ENCODE measurements at places on chromosomes 4 and X.

DNA sequence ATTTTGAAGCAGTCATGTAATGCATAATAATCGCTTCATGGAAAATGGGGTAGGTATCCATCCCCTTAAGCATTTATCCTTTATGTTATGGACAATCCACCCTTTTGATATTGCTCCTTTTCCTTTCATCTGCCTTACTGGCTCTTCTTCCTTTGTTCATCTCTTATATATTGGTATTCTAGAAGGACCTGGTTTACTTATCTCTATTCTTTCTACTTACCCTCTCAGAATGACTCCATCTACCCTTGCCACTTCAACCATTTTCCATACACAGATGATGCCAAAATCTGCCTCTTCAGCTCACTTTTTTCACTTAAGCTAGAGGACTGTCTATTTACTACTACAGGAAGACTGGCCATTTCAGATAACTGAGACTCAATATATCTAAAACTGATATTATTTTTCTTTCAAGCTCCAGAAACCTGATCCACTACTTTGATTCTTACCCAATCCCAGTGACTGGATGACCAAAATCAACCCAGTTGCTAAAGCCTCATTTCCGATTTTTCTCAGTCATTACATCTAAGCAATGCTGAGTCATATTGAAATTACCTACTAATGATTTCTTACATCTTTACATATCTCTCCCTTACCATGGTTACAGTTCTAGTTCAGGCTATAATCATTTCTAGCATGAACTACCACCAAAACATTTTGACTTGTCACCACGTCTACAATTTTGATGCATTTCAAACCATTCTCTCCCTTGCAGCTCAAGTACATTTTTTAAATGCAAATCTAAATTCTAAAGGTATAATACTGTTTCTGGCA is 93.7 kb downstream of the FAAH2 start:
- no peak for DNase-seq

DNA sequence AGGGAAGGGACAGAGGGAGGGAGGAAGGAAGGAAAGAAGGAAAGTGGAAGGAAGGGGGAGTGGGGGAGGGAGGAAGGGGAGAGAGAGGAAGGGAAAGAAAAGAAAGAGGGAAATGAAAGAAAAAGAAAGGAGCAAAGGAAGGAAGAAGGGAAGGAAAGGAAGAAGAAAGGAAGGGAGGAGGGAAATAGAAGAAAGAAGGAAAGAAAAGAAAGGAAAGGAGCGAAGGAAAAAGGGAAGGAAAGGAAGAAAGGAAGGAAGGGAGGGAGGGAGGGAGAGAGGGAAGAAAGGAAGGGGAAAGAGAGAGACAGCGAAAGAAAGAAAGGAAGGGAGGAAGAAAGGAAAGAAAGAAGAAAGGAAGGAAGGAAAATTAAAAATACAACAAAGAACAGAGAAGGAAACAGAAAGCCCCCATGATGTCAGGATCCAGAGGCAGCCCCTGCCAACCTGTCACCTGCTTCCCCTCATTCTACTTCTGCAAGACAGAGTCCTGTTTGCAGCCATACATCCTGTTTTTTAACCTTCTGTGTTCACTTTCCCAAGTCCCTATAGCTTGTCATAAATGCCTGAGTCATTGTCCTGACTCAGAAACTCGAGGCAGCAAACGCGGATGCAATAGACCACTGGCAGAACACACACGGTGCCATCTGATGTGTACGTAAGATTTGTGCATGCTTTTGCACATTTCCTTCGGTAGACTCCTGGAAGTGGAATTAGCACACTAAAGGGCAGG is 77.0 kb upstream of the C4orf50 start:
- DNase-seq = no peak

DNA sequence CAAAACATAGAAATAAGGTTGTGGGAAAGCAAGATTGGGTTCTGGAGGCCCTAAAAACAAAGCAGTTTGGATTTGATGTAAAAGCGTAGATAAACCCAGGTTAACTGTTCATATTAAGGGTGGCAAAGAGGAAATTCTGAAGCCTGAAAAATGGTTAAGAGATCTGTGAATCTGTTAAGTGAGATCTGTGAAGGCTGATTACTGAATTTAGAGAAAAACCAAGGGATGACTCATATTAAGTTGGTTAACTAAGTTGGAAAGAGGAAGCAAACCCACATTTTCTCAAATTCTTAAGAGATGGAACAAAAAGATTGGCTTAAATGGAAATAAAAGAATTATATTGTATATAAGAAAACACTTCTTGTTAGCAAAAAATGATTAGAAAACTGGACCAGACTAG is 22.8 kb downstream of the GPAT3 start:
- DNase-seq = no peak

- DNase-seq = no peak
These were observed 200.0 kb upstream of the MAOA start for GRCh38 chrX:43456063-43456462.

DNA sequence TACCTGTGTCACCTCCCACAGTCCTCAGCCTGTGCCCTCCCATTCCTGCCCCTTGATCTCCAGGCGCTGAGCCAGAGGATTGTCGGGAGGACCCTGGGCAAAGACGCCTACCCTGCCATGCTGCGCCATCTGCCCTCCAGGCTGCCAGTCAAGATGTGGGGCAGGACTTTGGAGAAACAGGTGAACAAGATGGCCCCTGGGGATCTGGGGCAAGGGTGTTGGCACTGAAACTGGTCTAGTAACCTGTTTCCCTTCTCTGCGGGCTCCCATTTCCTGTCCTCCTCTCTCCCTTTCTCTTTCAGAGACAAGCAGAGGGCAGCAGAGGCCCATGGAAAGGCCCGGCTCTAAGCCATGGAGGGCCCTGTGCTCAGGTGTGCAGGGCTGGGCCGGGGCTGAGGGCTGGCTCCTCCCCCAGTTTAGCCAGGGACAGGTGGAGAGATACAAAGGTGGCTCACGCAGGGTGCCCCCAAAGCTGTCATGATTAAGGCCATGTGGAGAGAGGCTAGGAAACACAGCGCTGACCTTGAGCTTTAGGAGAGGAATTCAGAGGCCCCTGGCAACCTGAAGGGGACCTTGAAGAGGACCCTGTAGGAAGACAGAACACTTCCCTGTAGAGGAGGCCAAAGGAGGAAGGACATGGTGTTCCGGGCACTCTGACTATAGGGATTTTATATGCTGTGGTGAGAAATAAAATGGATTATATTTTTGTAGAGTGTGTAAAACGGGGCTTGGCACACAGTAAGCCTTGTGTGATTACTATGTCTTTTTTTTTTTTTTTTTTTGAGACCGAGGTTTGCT is at the start of gene GLOD5:
Gene GLOD5, plus strand, starts transcription at position 74 of the 798 bp plus-strand sequence. Its CDS starts 44 bp downstream, at position 118.
- DNase-seq = peak; percentile 69

DNA sequence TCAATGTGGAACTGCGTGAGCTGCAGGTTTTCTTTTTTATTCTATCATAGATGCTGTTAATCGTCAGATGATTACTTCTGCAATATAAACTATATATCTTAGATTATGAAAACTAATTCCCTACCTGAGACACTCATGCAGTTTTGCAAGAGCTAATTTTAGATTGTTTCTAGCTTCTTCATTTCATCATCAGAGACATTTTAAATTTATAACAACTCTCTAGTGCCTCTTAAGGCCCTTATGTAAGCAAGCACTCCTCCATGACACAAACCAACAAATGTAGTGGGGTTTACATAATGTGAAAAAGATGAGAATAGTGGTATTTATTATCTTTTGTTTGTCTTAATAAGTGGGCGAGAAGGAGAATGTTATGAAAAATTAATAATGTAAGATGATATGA is 170.2 kb upstream of the ETNPPL start:
- DNase-seq = no peak

- DNase-seq = no peak
These were observed 54.6 kb downstream of the FNIP2 start for GRCh38 chr4:158823461-158823873.

GRCh38 chr4:150078579-150079080 is 385 bp downstream of the DCLK2 start:
- peak; percentile 66 for DNase-seq

- no peak for DNase-seq
These were observed 80.9 kb downstream of the HMX1 start for GRCh38 chr4:8790749-8791148.

DNA sequence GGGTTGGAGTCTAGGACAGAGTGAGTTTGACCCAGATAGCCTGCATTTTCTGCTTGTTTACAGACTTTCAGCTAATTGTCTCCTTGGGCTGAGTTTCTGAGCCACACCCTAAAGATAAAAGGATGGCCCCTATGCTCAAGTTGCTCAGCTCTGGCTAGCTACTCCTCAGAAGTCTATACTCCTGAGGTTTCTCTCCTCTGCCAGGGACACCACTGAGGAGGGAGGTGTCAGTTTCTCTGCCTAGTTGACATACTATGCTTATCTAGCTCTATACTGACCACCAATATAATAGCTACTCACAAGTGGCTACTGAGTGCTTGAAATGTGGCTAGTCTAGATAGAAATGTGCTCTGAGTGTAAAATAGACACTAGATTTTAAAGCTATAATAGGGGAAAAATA is 23.6 kb downstream of the HADH start:
- no peak for DNase-seq

DNA sequence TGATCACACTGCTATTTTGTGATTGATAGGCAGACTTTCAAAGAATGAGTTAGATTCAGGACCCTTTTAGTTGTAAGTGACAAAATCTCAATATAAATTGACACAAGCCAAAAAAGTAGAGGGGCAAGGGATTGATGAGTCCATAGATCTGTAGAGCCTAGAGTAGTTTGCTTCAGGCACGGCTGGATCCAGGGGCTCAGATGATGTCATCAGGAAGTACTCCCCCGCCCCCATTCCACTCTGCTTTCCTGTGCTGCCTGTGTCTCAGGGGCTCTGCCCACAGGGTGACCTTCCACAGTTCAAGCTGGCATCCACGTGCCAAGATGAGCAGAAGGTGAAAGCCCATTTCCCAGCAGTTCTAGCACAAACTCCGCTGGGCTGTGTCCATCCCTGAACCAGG is 13.6 kb downstream of the WFS1 start:
- no peak for DNase-seq

GRCh38 chrX:56226980-56227379 is 5.2 kb upstream of the KLF8 start:
- no peak for DNase-seq

DNA sequence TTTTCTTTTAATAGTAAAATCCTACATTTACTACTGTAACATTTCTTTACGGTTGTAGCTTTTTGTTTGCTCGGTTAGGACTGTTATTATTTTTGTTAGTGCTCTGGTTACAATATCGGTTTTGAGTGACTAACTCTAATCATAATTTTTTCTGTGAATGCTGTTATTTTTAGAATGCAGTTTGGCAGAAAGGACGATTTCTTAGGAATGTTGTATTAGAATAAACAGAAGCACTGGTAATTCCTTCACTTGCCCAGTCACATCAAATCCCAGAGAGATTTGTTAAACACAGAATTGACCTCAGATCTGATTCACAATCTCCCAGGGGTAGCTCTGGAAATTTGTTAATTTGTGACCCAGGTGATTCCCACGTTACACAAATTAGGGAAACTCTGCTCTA is 21.7 kb downstream of the DDIT4L start:
- no peak for DNase-seq

DNA sequence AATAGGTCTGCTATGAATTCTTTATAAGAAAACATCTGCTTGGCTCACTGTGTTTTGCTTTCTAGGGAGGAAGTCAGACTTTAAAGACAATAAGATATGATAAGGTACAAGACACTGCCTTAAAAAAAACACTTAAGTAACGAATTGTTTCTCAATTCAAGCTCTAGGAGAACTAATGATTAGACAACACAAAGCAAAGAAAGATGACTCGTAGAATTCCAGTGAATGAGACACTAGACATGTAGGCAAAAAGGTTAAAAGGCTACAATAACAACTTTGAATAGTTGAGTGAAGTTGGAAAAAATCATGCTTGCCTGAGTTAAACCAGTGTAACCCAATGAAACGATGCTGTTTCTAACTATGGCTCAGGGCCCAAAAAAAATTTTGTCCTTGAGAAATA is 344.4 kb upstream of the ACTRT1 start:
- DNase-seq = no peak

DNA sequence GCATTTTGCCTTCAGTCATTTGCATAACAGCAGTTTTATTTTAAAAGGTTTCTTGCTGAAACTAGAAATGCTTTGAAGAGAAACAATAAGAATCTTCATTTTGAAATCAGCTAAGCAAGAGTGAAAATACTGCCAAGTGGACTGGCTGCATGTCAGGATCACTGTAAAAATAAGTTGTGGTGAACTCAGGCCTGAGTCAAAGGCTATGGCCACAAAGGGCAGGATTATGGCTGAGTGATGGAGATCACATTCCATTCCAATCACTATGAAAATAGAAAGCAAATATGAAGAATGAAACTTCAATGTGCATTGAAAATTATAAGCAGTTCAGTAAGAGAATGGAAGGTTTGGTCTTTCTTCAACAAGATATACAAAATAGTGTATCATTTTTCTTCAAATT is 224.5 kb downstream of the PCDH18 start:
- no peak for DNase-seq

DNA sequence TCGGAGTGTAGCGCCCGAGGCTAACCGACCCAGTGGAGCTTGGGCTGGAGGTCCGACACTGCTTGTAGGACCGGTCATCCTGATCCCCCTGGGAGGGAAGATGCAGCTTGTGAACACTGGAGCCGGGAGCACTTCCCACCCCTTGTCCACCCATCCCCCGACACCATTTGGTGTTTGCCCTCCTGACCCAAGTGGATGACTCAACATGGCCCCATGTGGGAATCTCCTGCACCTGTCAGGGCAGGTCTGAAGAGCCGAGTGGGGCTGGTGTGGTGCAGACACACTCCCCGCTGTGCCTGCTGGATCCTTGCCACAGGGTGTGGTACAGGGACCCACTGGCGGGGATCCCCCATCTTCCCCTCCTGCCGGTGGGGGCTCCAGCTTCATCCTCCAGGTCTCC is 90.0 kb upstream of the AFAP1 start:
- DNase-seq = no peak

DNA sequence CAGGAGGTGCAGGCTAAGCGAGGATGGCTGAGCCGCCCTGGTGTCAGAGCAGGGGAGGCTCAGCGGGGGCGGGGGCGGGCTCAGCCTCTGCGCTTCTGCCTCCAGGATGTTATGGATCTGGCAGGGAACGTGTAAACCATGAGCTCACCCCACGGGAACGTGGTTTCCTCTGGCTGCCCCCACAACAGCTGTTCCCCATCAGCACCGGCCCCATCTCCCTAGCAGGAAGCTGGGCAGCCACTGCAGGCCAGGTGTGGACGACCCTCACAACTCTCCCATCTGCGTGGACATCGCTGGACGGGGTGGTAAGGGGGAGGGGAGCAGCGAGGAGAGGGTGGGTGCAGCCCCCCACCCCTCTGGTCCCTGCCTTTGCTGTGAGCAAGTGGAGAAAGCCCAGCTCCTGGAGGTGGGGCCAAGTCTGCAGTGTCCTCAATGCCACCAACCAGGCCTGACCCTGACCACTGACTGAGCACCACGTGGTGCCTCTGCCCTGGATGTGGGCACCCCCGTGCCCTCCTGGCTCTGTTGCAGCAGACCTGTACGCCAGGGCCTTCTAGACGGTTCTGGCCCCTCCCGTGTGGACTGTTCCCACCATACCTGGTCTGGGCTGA is 28.1 kb upstream of the SPON2 start:
- peak; percentile 35 for DNase-seq

- no peak for DNase-seq
These were observed 14.6 kb upstream of the MPP1 start for GRCh38 chrX:154819771-154820341.
